ENCODE measurements at places on chromosomes 1 and 21.
A peak's percentile ranks its signal among the peaks of the same experiment; 100 is the strongest.

- no peaks in the 10 kb centered on the region for H3K27me3 ChIP-seq
- no peaks in the 10 kb centered on the region for H3K4me1 ChIP-seq
- H3K36me3 ChIP-seq = peaks cover 4% of the 10 kb centered on the region
- no peak overlapping the region for H3K4me3 ChIP-seq
- H3K27ac ChIP-seq = no peak overlapping the region
- DNase-seq = no peak
Measured at GRCh38 chr1:24403806-24404205, 9.8 kb downstream of the STPG1 start.

GRCh38 chr1:24981631-24982005, 51.5 kb upstream of the RUNX3 start:
- H3K27ac ChIP-seq = peak overlapping the region; percentile 92
- no peak overlapping the region for H3K4me3 ChIP-seq
- peaks cover 5% of the 10 kb centered on the region for H3K36me3 ChIP-seq
- peak; percentile 67 for DNase-seq

- H3K4me1 ChIP-seq = peaks cover 27% of the 10 kb centered on the region
- H3K27me3 ChIP-seq = no peaks in the 10 kb centered on the region
- no peak overlapping the region for H3K4me3 ChIP-seq
- DNase-seq = no peak
- H3K36me3 ChIP-seq = no peaks in the 10 kb centered on the region
Measured at GRCh38 chr1:154720328-154721297, 112.6 kb upstream of the ADAR start.

- H3K27ac ChIP-seq = no peak overlapping the region
- DNase-seq = no peak
- H3K4me1 ChIP-seq = no peaks in the 10 kb centered on the region
- H3K36me3 ChIP-seq = no peaks in the 10 kb centered on the region
- no peaks in the 10 kb centered on the region for H3K27me3 ChIP-seq
- no peak overlapping the region for H3K4me3 ChIP-seq
Measured at GRCh38 chr1:65449214-65449823, 28.9 kb downstream of the LEPR start.
